ENCODE measurements at places on chromosomes 4 and X.
A peak's percentile ranks its signal among the peaks of the same experiment; 100 is the strongest.

GRCh38 chr4:95080969-95081368, 323.2 kb downstream of the BMPR1B start:
- DNase-seq, result no peak

DNA sequence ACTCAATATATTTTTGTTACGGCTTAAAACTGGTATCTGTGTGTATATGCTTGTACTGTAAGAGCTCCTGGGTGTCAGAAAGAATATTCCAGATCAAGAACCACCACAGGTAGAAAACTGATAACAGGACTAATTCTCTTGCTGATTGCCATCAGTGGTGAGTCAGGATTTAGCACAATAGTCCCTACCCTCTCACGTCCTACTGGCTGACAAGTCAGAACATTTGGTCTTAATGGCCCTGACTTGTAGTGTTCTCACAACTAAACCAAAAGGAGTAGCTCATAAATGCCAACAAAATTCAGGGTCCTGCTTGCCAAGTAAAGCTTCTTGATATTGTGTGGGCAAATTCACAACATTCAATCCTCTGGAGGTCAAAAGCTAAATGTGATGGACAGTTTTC, 105.2 kb upstream of the MAB21L2 start:
- DNase-seq, result no peak

DNA sequence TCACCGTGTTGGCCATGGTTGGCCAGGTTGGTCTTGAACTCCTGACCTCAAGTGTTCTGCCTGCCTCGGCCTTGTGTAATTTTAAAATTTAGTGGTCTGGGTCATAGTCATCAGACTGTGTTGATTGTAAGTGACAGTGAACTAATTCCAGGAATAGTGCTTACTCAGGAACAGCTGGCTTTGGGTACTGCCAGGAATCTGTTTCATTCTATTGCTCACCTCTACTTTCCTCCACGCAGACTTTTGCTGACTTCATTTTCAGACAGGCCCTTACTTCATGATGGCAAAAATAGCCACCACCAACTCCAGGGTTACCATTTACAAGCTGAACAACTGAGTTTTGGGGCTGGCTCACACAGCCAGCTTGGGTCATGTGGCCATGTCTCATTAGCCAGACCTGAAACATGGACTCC, 54.6 kb downstream of the FNIP2 start:
- DNase-seq, result no peak

- DNase-seq, result no peak
These were observed 320.8 kb downstream of the ADAM29 start for GRCh38 chr4:175238827-175239517.

DNA sequence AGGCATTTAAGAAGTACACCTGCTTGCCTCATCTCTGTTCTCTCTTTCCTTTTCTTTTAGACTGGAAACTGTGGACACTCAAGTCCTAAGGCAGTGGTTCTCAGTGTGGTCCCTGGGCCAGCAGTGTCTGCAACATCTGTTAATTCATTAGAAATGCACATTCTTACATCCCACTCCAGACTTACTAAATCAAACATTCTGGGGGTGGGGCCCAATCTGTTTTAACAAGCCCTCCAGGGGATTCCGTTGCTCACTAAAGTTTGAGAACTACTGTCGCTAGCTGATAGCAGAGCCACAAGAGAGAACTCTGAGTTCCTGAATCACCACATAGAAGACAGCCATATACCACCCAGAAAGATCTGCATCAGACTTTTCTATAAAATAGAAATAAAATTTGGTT, 430.6 kb downstream of the BCOR start:
- no peak for DNase-seq

GRCh38 chrX:9948406-9948805, 18.8 kb upstream of the CLDN34 start:
- no peak for DNase-seq

DNA sequence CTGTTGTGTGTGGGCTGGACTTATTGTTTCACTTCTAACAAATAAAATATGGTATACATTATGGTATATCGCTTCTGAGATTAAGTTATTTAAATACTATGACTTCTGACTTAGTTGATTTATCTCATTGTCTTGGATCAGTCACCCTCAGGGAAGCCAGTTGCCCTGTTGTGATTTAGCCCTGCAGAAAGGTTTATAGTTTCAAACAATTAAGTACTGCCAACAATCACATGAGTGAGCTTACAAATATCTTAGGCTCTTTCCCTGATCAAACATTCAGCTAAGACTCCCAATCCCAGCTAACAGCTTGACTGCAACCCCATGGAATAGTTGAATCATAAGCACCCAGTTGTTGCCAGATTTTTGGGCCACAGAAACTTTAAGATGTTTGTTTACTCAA, 85.4 kb downstream of the MAGEC1 start:
- DNase-seq, result no peak

DNA sequence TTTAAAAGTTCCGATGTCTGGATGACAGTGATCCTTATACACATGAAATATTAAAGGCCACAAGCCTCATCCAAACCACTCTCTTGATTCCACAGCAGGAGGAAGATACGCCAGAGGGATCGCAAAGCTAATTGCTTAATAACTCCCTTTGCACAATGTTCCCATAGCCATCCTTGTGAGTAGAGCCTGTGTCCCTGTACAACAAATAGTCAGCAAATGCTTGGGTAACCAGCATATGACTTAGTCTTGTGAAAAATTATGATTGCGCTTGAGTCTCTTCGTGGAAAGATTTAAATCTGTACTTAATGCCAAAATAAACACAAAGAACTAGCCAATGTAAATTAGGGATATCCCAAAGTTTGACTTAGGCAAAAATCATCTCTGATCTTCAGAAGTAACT, 31.5 kb downstream of the SLC9A7 start:
- DNase-seq, result no peak

- DNase-seq, result no peak
These were observed 677 bp upstream of the CYP4V2 start for GRCh38 chr4:186190581-186191199.

GRCh38 chrX:39133971-39134370, 332.7 kb downstream of the MID1IP1 start:
- DNase-seq, result no peak

DNA sequence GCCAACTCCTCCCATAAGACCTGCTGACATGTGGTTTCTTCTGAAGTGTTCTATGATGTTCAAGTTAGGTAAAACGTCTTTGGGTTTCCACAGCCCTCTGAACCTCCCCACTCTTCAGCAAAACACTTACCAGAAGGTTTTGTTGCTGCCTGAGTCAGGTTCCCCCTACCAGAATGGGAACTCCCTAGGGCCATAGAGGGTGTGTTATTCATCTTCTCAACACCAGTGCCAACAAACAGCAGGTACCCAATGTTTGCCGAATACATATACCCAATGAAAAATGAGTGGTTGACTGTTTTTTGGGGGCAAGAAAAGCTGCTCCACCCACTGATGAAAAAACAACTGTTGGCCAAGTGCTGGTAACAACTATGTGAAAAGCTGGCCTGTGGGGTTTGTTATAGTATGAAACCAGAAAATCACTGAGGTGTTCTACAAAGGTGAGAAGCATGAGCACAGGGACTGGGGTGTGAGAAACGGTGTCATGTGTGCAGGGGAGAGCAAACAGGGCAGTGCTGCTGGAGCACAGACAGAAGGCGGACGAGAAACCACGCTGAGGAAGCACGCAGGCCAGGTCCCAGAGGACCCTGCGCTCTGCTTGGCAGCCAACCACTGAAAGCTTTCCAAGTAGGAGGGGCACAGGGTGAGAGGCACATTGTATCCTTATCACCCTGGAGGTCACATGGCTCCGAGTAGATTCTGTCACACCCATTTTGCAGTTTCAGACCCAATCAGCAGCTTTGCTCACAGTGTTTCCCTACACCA, 28.8 kb downstream of the ATP8A1 start:
- peak; percentile 67 for DNase-seq

- no peak for DNase-seq
These were observed 47.4 kb downstream of the HTRA3 start for GRCh38 chr4:8316911-8317351.

DNA sequence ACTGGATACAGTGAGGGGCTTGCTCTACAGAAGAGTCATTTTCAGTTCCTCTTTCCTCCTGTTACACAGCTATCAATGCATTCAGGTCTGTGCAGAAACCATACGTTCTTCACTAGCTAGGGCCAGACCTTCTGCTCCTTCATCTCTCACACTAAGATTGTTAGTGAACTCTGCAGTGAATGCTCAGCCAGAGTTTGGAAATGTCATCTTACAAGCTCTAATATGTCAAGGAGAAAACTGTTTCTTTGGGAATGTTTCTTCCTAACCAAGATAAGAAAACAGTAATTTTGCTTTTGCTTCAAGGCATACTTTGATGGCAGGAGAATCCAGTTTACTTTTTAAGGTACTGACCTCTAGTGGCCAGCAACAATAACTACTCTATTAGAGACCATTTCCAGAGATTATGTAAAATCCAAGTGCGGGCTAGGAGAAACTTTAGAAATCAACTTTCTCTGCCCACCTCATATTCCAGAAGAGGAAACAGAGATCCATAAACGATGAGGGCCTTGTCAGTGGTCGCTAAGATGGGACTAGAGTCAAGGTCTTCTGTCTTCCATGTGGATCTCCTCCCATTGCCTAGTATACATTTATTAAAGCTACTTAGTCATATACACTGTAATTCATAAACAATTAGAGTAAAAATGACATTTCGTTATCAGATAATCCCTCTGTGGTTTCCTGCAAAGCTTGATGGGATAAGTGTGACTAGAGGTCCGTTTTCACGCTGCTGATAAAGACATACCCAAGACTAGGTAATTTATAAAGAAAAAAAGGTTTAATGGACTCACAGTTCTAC, 12.1 kb upstream of the CC2D2A start:
- DNase-seq, result no peak

- no peak for DNase-seq
These were observed 99.1 kb upstream of the FAM47C start for GRCh38 chrX:36908801-36909675.

Measured in nucleus accumbens (tissue), 56 donors.